ENCODE measurements at places on chromosomes 16 and 17.

DNA sequence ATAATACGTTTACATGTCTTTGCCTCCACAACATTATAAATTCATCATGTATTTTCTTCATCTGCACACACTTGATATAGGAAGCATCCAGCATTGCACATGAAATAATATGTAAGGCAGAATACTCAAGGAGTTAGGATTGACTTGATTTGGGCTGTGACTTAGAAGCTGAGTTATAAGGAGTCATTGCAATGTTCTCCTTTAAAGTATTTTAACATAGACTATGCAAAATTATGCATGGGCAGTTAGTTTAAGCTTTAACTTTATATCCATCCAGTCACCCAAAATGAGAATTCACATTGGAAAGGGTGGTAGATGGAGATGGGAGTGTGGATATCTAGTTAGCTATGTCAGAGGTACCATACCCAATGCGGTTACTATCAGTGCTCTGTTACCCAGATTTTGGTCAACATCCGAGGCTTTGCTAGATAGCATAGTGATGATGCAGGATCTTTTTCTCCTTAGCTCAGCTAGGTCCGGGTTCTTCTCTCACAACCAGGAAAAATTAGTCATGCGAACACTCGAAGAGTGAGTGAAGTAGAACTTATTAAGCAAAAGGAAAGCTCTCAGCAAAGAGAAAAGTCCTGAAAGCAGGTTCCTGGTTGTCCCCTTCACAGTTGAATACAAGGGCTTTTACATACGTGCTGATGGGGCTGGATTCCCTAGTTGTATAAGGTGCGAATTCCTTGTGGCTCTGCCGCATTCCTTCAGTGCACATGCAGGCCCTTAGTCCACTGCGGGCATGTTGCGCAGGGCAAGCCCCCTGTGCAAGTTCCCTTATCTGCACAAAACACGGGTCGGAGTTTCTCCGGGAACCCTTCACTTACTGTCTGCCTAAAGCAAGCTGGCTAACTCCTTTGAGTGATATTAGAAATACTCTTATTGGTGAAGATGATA, 73.1 kb upstream of the FAM20A start:
- no peak for DNase-seq

DNA sequence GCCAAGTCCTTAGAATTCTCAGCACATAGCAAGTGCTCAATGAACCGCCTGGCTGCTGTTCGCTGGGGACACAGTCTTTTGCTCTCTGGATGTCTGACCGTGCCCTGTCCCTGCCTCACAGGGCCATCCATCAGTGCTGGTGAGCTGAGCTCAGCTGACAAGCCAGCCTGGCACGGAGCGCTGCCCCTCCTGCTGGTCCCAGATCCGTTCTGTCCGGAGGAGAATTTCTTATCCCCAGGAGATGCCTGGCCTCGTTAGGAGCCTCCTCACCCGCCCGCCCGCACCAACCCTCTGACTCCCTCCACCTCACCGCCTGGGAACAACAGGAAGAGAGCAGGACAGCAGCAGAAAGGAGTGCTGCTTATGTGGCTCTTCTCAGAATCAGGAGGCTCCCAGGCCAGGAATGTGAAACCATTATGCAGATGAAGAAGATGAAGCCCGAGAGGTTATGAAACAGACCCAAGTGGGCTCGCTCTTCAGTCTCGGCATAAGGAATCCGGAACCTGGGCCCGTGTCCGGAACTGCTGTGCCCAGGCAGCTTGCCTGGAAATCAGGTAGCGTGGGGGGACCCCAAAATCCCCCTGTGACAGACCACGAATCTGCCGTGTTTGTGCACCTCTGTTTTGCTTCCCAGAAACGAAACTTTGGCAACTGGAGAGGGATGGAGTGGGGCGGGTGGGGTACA, 28.8 kb upstream of the RMI2 start:
- no peak for DNase-seq

- DNase-seq, result no peak
These were observed 114.0 kb upstream of the GOT2 start for GRCh38 chr16:58847902-58848661.

DNA sequence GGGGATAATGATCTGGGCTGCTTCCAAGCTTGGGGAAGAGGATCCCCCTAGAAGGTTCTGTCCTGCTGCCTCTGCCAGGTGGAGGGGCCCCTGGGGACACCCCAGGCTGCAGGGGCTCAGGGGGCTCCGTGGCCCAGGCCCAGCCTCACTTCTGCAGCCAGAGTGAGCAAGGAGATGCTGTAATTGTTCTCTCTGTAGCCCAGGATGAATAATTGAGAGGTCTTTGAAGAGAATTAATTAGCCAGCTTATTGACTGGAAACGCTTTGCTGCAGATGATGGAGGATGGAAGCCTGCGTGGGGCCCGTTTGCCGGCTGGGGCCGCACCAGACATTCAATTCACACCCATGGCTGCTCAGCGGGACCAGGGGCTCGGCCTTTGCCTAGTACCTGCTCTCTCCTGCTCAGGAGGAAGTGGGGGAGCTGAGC, 38.5 kb downstream of the TMEM235 start:
- DNase-seq, result no peak

DNA sequence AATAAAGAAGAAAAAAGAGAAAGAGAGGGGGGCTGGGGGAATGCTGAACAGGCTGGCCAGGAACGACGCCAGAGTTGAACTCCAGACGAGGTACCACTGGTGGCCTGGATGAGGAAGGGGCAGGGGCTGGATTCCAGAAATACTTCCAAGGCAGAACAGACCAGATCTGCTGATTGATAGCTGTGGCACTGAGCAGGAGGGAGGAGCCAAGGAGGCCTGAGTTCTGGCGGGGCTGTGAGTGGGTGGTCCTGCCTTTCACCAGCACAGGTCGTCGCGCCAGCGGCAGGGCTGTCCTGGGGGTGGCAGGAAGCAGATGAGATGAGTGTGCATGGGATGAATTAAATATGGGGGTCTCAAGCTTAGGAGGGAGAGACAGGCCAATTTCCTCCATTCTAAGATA, 5.5 kb downstream of the CCDC42 start:
- no peak for DNase-seq

- DNase-seq, result no peak
These were observed 17.2 kb upstream of the UTP6 start for GRCh38 chr17:31918701-31919128.

GRCh38 chr16:17329391-17329790, 141.4 kb downstream of the XYLT1 start:
- DNase-seq, result no peak

- no peak for DNase-seq
These were observed 20.4 kb downstream of the KIAA0513 start for GRCh38 chr16:85047867-85048455.

DNA sequence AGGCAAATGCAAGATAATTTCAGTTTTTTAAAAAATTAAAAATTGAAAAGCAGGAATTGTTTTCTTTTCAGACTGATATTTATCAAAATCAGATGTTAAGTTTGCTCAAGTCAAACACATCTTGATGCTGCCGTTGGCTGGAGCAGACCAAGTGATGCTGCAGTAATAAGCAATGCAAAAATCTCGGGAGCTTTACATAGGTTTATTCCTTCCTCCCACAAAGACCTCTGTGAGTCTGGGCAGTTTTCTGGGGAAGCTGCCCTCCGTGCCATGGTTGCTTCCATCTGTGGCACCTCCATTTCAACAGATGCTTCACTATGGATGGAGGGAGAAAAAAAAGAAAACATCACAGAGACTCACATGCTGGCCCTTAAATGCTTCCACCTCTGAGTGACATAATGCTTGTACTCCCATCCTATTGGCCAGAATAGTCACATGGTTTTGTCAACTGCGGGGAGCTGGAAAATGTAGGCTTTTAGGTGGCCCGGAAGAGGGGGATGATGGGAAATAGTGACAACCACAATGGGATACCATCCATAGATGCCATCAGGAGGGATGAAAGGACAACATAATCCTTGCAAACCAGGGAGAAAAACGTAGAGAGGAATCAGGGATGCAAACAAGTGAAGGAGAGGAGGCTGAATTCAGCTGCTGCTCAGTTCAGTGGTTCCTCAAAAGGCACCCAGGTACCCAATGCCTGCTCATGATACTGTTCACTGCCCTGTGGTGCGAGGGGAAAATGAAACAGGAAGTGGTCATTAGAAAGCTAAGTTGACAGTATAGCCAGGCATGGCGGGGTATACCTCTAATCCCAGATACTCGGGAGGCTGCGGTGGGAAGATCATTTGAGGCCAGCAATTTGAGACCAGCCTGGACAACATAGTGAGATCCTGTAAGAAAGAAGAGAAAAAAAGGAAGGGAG, 13.5 kb upstream of the ERCC4 start:
- DNase-seq, result no peak

DNA sequence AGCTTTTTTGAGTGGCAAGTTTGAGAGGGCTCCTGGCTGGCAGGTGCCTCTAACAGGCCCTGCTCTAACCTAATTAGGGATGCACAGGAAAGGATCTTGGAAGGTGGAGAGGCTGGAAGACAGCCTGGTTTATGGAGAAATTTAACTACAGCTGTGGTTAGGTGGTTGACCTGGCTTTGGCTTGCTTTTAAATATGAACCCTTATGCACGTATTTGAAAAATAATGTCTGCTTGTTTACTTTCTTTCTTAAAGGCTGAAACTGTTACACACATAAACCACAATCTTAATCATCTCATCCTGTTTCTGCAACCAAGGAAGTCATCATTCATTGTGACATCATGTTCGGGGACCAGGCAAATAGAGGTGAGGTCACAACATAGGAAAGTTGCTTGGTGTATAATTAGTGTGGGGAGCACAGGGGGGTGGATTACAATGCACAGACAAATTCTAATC, 23.1 kb upstream of the DHRS13 start:
- peak; percentile 76 for DNase-seq

- no peak for DNase-seq
These were observed 23.4 kb downstream of the PIK3R5 start for GRCh38 chr17:8941980-8942622.

DNA sequence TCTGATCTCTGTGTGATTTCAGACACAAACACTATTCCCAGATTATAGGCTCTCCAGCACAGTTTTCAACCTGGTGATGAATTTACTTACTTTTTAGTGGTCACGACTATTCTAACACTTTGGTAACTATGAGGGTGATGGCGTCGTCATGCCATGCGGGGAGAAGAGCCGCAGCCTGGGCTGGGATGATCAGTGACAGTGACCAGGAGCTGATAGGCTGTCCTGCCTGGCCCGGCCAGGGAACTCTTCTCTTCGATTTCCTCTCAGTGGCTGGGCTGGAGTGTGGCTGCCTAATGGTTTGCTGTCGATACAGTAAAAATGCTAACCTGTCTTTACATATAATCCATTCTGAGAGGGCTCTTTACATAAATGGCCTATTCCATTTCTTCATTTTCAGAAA, 113.1 kb downstream of the IRX3 start:
- DNase-seq, result no peak

GRCh38 chr17:21035406-21035805, 7.4 kb downstream of the USP22 start:
- DNase-seq, result no peak

GRCh38 chr16:84448444-84448843, 56.0 kb downstream of the MEAK7 start:
- no peak for DNase-seq

- no peak for DNase-seq
These were observed 173.8 kb downstream of the CDH8 start for GRCh38 chr16:61862221-61863155.

GRCh38 chr16:30656974-30657865, 1.0 kb upstream of the FBRS start:
- DNase-seq, result no peak

DNA sequence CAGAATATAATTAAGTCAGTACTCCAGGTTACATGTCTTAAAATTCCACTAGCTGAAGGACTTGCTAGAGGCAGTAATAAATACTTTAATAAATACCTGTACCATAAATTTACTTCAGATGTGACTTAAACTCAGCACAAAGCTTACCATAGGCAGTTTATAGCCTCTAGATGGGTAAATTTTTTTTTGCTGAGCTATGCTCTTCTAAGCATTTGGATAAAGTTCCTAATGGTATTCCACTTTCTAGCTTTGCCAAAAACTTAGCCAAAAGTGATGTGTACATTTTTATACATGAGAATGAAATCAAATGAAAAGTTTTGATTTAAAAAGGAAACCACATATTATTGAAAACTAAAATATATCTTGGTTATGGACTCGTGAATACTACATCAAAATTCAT, 63.7 kb upstream of the DHX40 start:
- DNase-seq, result no peak

- no peak for DNase-seq
These were observed 20.1 kb downstream of the PLD6 start for GRCh38 chr17:17186051-17186450.

GRCh38 chr17:7552621-7553051, 3.8 kb downstream of the TNFSF12 start:
- DNase-seq, result no peak

GRCh38 chr17:1473170-1473569, 17.1 kb upstream of the CRK start:
- no peak for DNase-seq

DNA sequence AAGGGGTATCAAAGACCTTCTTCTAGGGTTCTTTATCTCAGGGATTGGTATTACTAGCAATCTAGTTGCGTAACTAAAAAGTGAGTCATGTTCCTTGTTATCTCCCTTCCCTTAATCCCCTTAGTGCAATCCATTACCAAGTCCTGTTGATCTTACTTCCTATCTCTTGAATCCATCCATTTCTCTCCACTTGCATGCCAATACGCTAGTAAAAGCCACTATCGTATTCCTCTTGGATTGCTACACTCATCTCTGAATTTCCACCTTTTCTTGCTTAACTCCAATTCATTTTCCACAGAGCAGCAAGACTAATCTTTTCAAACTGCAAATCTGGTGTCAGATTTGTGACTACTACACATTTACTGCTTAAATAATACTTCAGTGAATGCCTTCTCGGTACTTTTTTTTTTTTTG, 1.8 kb upstream of the ADAT1 start:
- no peak for DNase-seq

- no peak for DNase-seq
These were observed 19.5 kb downstream of the ATP2A3 start for GRCh38 chr17:3944485-3945388.

- no peak for DNase-seq
These were observed 1.1 kb downstream of the EXOC3L1 start for GRCh38 chr16:67188798-67189197.

DNA sequence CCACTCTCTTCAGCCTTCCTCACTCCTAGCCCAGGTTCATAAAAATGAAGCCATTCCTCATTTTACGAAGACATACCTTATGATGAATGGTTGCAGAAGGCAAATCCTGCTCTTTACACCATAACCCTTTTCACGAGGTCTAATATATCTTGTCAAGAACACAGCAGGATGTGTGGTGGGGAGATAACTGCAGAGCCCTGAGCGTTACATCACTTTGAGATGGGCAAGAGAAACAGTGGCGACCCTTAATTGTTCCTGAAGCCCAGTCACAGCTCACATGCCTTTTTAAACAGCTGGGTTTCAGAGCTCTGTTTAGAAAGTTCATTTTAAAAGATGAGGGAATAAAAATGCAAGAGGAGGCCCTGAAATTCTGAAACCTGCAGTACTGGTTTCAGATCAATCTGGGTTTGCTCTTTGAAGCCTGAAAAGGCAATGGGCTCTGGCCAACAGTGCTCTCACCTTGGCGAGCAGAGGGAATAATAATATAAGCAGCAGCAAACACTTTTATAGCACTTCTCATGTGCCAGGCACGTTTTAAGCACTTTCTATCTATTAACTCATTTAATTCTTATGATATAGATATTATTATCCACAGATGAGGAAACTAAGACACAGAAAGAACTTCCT, 2.9 kb downstream of the FAM117A start:
- DNase-seq, result no peak
